ENCODE measurements at places on chromosomes 3 and 15.

DNA sequence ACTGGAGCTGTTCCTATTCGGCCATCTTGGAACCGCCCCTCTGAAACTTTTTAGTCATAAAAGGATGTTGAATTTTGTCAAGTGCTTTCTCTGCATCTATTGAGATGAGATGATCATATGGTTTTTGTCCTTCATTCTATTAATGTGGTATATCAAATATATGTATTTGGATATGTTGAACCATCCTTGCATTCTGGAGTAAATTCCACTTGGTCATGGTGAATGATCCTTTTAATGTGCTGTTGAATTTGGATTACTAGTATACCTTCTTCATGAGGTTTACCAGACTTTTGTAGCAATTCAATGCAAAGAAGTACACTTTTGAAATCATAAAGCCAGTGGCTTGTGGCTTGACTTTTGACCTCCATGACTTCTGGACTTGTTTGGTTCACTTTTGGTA lies 33.4 kb upstream of the XRN1 start:
- no peak for DNase-seq

DNA sequence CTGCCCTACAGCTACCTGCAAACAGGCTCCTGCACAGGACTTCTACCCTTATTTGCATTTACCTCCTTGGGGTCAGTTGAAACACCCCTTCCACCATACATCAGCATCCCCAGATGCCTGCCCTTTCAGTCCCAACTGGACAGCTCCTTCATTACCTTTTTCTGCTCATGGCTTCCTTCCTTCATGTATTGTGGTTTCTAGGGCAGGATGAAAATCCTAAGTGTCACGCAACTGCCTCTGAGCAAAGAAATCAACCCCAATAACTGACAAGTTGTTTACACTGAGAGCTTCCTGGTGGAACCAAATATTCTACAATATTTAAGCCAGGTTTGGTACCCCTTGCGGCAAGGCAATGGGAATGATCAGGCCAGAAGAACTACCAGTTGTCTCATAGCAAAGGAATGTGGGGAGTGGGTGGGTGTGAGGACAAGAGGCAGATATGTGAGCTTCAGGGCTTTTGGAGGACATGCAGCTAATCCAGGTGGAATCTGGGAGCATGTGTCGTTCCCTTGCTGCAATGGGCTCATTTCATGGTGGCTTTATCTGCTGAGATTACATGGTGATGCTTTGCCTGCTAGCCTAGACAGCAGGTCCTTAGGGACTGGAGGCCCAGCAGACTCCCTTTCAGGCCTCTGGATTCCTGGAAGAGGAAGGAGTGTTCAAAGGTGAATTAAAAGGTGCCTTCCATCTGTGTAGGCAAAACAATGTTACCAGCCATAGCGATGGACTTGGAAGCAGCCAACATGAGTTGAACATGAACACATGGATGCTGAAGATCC lies 34.9 kb downstream of the PPCDC start:
- DNase-seq: no peak

- DNase-seq: no peak
Measured at GRCh38 chr3:184282941-184283340, 7.1 kb downstream of the ECE2 start.

- no peak for DNase-seq
Measured at GRCh38 chr15:81282606-81282895, 41.4 kb downstream of the STARD5 start.

- DNase-seq: no peak
Measured at GRCh38 chr3:143283432-143284128, 164.0 kb downstream of the CHST2 start.

DNA sequence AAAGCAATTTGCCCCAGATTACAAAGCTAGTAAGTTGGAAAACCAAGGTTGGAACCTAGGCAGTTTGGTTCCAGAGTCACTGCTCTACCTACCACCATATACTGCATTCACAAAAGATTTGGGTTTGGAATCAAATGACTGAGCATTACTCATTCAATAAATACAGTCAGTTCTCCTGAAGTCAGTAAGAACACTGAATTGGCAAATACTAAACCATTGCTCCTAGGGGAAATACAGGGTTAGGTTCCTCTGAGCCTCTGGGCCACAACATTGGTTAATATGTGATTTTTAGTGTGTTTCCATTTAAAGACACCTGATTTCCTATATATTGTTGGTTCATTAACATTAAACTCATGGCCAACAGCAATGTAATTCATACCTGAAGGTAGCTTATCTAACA lies 2.1 kb upstream of the EIF5A2 start:
- DNase-seq: no peak

DNA sequence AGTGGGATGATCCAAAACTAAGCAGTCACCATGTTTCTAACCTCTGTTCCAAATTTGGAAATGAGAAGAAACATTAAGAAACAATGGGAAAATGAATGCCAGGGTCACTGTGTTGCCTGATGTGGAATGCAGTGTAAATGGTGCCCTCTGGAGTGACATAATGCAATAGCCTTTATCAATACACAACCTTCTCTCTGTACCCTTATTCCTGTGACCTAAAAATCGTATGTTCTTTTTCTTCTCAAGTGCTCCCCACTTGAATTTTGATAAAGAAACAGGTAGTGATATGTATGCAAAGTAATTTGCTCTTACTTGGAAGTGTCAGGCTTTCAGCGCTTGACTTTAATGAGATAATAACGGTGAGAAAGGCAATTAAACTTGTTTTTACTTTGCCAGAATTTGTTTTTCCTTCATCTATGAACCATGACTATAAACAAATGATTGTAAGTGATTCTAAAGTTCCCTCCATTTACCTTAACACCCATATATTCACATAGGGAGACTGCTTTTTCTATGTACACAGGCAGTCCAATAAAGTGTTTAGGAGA lies 145.8 kb upstream of the THRB start:
- no peak for DNase-seq

GRCh38 chr15:90857337-90857736 lies 11.1 kb upstream of the FURIN start:
- no peak for DNase-seq

DNA sequence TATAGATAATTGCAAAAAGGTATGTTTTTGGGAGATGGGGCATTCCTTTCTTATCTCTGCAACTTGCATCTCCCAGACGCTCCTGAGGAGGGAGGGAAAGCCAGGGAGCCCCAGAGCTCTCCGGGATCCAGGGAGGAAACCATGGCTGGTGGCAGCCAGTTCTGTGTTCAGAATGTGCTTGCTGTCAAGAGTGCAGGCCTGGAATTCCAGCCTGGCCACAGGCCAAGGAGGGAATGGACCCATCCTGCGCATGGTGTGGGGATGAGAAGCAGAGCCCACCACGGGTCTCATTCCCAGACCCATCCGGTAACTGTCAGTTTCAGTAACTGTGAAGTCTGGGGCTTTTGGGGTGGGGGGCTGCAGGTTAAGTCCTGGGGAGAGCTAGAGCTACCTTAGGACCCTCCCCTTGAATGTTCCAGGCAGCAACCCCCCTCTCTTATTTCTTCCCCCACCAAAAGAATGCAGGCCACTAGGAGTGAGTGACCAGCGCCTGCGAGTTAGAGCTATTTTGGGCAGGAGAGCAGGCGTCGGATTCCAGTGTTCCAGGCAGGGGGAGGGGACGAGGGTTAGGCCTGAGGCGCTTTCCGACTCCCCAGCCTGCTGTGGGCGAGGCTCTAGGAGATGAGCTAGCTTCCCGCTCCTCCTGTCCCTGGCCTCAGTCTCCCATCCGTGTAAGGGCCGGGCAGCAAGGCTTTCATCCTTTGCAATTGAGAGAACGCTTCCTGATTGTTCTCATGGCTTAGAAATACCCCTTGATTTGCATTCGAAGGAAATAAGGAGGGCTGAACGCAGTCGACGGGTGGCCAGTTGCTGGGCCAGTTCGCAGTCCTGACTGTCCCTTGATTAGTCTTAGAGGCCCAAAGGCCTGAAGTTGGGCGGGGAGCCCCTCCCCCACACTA lies 781 bp upstream of the DAG1 start:
- no peak for DNase-seq

- DNase-seq: no peak
Measured at GRCh38 chr15:60721257-60721626, 242.3 kb upstream of the ICE2 start.

GRCh38 chr3:15858547-15859506 lies 61.0 kb upstream of the ANKRD28 start:
- no peak for DNase-seq

- no peak for DNase-seq
Measured at GRCh38 chr3:53044711-53045517, 959 bp downstream of the SFMBT1 start.

- no peak for DNase-seq
Measured at GRCh38 chr15:67329984-67330733, 75.6 kb downstream of the IQCH start.

GRCh38 chr3:46576-46975 lies 150.0 kb upstream of the CHL1 start:
- no peak for DNase-seq

DNA sequence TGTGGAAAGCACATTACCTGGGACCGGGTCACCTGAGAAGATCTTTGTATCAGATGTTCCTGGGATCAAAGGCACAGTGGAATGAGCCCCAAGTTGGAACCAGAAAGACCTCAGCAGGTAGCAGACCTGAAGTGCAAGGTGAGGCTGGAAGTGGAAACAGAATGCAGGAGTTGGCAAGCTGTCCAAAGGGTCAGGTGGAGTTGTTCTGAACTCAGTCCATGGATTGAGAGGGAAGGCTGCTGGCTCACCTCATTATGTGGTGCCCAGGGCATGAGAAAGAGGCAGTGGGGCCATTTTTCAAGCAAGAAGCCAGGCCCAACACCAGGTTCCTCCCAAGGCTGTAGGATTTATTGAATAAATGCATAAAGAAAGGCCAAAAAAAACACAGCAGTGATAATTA lies 49.3 kb downstream of the TMEM266 start:
- no peak for DNase-seq

DNA sequence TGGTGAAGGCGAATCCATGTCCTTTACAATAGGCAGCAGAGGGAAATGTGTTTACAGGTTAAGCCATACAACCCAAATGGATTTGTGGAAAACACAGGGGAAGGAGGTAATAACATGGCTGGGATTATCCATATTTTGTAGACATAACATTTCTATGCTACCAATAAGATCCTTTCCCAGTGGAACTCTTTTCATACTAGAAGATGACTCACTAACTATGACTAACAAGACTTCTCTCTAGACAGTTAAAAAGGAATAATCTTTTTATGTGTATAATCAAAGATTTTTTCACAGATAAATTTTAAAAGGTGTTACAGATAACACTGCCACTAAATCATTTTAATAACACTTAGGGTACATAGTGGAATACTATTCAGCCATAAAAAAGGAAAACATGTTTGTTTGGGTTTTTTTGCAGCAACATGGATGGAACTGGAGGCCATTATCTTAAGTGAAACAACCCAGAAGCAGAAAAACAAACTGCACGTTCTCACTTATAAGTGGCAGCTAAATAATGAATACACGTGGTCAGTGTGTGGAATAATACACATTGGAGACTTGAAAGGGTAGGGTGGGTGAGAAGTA lies 39.6 kb downstream of the VPS13C start:
- no peak for DNase-seq

- DNase-seq: no peak
Measured at GRCh38 chr3:172987273-172987672, 153.8 kb downstream of the SPATA16 start.

GRCh38 chr15:82036461-82036860 lies 9.4 kb downstream of the MEX3B start:
- DNase-seq: no peak

GRCh38 chr3:13440204-13440817 lies 20.2 kb upstream of the NUP210 start:
- no peak for DNase-seq

- no peak for DNase-seq
Measured at GRCh38 chr3:14224895-14225294, 46.3 kb downstream of the LSM3 start.

DNA sequence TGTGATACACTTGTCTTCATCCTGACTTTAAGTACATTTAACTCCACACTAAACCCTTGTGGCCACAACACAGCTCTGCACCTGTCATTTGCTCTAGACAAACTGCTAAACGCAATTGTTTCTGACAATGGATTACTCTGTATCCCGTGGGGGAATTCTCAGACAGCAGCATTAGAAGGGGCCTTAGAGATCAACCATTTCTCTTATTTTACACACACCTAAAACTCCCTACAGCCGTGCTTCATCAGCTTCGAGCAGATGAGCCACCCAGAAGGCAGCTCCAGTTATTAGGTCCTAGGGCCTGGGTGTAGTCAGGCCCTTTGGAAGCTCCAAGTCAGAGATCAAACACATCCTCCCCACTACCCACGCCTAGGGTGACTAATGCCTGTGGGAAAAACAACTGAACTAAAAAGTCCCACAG lies 1.3 kb upstream of the IL12A start:
- DNase-seq: no peak

DNA sequence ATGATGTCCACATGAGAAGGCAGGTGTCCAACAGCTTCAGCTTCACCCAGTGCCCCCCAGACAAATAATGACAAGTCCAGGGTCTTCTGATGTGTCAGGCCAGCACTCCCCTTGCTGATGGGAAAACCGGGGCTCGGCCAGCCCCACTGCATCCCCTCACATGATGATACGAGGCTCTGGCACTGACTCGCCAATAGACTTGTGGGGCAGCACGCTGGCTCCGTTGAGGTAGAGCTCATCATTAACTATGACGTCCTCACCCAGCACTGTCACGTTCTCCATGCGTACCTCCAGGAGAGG lies 2.1 kb upstream of the AMIGO3 start:
- DNase-seq: no peak

GRCh38 chr15:99961011-99961441 lies 227.8 kb upstream of the LYSMD4 start:
- no peak for DNase-seq

- no peak for DNase-seq
Measured at GRCh38 chr15:85351965-85352364, 28.4 kb upstream of the AKAP13 start.

- DNase-seq: no peak
Measured at GRCh38 chr3:22713936-22714335, 489.2 kb upstream of the UBE2E2 start.

DNA sequence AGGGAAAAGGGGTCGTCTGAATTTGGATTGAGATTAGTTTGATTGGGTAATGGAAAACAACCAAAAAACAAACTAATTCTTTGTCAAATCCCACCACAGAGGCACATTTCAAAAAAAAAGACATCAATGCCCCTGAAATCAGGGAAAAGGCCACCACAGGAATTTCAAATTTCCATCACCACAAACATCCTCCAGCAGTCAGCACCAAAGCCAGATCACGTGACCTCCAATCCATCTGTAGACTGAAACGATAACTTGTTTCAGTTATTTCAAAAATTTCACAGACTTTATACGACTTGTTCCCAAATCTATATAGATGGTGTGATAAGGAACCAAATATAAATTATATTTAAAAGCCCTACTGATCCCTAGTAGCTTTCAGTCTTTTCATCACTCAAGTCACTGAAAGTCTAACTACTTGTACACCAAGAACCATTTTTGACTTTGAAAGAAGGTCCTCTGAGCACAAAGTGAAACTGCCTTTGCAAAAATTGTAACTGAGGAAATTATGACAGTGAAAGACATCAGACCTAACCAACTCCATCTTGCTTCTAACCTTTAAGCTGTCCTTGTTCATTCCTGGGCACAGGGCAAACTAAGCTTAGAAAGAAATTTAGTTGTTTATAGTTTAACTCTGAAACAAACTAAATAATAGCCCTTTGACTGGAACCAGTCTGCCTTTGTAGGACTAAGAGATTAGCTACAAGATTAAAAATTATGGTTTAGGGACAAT lies 48.1 kb upstream of the PLCL2 start:
- DNase-seq: no peak

Data from NCI-H1417 treated with DMSO at 0.1 percent for 48 hours (cell line).